ENCODE measurements at places on chromosomes 6 and 20.

DNA sequence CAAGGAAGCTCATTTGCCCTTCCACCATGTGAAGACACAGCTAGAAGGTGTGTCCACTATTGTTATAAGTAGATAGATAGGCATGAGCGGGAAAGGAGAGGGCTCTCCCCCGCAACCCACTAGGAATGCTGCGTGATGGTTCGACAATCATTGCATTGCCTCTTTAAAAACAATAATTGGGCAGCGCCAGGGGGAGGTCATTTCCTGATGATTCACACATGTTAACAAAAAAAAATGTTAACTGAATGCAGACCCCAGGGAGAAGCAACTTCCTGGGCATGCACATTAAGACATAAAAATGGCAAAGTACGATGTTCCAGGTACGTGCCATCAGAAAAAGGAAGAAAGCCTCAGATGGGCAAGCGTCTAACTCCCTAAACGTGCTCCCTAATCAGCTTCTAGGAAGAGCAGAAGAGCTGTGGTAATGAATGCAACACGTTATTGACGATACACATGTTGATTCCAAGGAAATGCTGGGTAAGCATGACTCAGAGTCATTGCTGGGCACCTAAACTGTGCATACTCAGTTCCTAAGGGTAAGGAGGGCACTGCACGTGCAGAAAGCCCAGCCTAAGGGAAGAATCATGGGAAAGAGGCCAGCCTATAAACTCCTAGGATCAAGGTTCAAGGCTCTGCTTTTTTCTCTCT lies 113.7 kb downstream of the FAM217A start:
- DNase-seq: no peak

DNA sequence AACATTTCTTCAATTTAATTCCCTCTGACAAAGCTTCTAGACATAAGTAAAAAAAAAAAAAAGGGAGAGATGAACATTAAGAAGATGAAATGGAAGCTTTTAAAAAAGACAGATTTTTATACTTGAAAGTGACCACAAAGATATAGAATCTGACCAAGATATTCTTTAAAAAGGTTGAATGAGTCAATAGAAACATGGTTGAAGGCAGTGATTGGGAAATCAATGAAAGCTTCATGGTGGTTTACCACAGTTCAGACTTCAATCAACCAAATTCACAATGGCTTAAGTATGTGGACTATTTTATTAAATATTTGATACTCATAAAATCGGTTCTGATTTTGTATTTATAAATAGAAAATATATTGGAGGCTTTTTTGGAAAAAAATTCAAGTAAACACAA lies 248.4 kb upstream of the HSF2 start:
- DNase-seq: no peak

DNA sequence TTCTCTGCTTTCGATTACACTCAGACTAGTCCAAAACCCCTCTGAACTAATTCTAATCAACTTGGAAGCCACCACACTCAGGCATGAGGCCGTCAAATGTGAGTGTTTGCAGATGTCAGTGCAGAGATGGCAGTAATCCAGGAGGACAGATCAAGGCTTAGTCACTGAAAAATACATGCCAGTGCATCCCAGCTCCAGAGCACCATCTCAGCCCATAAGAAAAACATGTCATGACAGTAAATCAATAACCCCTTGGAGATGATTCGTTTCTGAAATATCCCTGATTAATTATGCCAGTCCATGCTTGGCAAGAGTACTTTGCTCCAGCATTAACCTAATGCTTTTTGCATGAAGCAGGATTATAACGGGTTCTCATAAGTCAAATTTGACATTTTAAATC lies 179.5 kb downstream of the ADAT2 start:
- DNase-seq: no peak

DNA sequence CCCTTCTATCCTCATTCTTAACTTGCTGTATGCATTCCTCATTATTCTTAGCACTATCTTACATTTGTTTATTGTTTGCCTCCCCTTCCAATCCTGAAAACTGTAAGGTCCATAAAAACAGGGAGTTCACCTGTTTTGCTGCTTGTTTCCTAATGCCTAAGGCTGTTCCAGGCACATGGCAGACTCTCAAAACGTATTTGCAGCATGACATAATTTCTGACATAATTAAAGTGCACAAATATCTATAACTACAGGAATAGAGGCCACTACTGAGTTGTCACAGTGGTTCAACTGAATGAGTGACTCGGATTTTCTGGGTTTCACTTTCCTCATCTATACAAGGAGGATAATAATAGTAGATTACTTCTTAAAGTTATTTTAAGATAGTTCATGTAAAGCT lies 83.0 kb downstream of the HFE start:
- no peak for DNase-seq

- no peak for DNase-seq
Measured at GRCh38 chr20:61414455-61414991, 162.5 kb downstream of the CDH4 start.

DNA sequence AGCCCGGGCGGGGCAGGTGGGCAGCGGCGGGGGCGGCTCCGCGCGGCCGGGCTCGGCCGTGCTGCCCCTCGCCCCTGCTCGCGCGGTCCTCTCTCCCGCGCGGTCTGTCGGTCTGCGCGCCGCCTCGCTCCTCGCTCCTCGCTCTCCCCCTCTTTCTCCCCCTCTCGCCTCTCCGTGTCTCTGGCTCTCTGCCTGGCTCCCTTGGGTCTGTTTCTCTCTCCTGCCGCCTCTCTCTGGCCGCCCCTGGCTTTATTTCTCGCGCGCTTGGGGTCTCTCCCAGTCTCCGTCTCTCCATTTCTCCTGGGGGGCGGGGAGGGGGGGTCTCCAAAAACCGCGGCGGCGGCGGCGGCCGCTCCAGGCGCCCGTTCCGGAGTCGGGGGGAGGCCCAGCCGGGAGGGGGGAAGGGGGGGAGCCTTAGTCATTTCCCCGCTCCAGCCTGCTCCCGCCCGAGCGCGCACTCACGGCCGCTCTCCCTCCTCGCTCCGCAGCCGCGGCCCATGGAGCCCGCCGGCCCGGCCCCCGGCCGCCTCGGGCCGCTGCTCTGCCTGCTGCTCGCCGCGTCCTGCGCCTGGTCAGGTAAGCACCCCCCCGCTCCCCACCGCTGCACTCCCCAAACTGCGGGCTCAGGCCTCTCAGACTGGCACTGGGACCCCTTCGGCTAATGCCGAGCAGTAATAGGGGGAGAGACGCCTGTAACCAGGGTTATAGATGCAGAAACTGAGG lies at the start of gene SIRPA:
SIRPA (plus strand) TSS at position 457 of the 723 bp plus-strand sequence; CDS start at position 498, 41 bp downstream.
- DNase-seq: peak; percentile 46

- DNase-seq: no peak
Measured at GRCh38 chr6:11943060-11943459, 69.1 kb upstream of the HIVEP1 start.

GRCh38 chr6:119030759-119031158 lies 47.7 kb downstream of the FAM184A start:
- no peak for DNase-seq

DNA sequence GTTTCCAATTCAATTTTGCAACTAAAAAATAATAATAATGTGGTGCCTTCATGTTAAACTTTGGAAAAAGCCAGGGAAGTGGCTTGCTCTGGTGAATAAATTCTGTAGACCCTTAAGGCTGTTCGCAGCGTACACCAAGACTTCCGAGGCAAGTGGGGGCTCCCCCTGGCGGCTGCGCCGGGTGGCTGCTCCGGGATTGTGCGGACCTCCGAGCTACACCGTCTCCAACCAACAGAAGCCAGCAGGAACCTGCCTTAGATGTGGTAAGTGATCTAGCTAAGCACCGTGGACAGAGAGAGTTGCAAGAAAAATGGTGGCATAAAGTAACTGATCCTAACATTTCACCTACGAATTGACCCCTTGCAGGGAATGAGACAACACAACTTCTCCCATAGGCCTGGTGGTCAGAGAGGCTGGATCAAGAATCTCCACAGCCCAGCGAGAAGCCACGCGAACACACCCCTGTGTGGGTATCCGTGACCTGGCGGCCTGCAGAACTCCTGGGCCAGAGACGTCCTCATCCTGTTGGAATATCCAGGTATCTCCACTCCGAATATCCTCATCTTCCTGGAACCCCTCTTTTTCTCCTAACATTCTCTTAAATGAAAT lies 69.6 kb downstream of the TBXT start:
- DNase-seq: no peak

- DNase-seq: no peak
Measured at GRCh38 chr6:105483492-105483891, 80.6 kb upstream of the PREP start.

DNA sequence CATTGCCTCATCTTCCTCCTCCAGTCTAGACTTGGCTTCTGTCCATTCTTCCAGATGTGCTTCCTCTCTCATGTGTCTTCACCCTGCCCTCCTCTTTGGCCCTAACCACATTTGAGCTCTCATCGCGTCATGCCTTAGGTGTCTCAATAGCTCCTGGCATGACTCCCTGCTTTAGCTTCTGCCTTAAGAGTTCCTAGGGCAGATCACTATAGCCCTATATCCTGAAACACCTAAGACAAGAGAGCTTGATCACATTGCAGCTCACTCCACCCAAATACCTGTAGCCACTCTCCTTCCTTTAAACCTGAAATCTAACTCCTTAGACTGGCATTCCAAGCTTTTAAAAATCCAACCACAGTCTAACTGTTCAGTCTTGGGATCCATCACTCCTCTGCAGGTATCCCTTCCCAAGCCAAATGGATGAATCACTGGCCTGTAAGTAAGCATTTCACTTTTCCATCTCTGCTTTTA lies 69.0 kb upstream of the STXBP5 start:
- no peak for DNase-seq

- DNase-seq: no peak
Measured at GRCh38 chr6:136750696-136751521, 41.4 kb downstream of the MAP3K5 start.

- no peak for DNase-seq
Measured at GRCh38 chr6:92623431-92623830, 795.9 kb downstream of the EPHA7 start.

DNA sequence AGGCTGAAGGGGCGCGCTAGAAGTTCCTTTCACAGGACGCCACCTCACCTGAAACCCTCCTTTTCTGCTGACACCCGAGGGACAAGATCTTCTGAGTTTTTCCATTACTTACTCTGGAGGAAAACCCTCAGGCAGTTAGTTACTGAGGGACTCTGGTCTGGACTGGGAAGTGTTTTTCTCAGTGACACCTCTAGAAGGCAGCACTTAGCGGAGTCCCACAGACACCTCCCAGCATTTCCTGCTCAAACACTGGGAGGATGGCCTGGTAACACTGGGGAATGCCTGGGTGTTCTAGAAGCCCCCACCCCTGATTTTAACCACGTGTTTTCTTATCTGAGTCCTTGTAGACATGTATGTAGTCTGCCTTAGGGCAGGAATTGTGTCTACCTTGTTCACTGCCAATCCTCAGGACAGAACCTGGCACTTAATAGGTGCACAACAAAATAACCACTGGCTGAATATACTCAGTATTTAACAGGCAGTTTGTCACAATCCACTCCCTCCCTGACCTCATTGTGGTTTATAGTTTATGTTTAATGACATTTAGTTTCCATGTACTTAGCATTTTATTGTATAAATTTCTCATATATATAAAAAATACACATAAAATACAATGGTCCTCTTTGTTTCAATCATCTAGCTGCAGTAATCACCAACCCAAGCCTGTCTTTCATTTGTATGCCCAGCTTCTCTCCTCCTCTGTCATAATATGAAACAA lies 4.8 kb downstream of the GSTA3 start:
- no peak for DNase-seq

- no peak for DNase-seq
Measured at GRCh38 chr20:1784586-1784985, 110.6 kb upstream of the SIRPA start.

DNA sequence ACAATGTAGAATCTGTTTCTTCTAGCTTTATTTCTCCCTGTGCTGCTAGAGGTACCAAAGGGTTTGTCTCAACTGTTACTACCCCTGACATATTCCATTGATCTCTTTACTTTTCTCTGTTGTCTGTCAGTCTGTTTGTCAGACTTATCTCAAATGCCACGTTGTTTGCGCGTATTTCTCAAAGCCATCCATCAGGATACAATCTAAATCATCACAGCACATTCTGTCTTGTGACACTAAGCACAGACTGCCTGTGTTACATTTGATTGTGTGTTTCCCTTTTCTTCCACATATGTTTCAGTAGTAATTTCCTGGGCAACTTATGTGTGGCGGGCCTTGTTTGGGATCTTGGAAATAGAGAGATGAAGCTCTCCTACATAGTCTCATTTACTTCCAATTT lies 30.2 kb upstream of the SERINC3 start:
- DNase-seq: no peak

GRCh38 chr6:47371139-47371869 lies 61.6 kb upstream of the TNFRSF21 start:
- no peak for DNase-seq

DNA sequence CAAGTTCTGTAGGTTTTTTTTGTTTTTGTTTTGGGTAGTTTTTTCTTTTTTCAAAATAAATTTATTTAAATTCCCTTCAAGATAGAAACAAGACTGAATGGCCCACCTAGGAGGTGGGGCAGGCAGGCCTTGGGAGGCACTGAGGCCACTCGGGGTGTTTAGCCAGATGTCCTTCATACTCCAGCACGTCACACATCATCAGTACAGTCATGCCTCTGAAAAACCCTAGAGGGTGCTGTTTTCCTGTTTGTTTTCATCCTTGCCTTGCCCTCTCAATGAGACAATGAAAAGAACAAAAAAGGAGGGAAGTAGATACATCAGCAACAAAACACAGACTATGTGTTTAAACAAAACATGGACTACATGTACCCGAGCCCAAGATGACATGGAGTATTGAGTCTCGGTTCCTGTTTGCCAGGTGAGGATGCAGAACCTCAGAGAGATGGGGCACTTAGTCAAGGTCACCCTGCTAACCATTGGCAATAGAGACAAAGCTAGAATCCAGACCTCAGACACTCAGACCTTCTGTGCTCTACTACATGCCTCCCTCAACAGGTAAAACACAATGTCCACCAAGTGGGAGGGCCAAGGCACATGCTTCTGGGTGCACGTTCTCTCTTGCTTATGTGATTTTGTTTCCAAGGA lies 26.8 kb upstream of the CLIC5 start:
- DNase-seq: no peak

- no peak for DNase-seq
Measured at GRCh38 chr20:21707999-21708737, 2.7 kb downstream of the PAX1 start.

DNA sequence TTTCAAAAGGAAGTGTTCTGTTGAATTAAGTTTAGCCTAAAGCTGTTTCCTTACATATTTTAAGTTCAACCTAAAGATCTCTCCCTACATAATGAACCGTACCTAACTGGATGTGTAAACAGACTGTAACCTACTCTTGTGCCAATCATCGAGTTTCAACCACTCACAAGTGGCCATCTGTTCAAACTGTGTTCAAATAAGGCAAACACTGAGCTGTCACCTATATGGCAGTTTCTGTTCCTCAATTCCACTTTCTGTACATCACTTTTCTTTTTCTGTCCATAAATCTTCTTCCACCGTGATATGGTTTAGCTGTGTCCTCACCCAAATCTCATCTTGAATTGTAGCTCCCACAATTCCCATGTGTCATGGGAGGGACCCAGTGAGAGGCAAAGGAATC lies 428.6 kb downstream of the HACE1 start:
- no peak for DNase-seq

DNA sequence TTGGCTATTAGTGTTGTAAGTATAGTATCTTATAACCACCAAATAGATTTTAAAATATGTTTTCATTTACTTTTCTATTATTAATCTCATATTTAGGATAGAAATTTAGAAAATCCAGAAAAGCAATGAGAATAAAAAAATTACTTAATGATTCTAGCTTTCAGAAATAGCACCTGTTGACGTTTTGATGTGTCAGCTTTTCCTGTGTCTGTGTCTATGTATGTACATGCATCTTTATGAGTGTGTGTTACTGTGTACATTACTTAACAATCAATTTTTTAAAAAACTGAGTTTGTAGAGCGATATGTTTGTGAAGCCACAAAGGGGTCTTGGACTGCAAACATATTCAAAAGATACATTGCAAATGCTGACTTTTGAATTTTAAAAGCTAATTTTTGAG lies 526.9 kb downstream of the BCKDHB start:
- DNase-seq: no peak

Data from D721Med (cell line).